ENCODE measurements at places on chromosomes 1 and 21. TPM values are rescaled to one million over a fixed set of nuclear protein-coding genes. Genes with fewer than 3 reads are reported as not detected.

- no peak overlapping the region for H3K4me3 ChIP-seq
- H3K36me3 ChIP-seq = peaks cover 65% of the 10 kb centered on the region
- DNase-seq = no peak
- H3K27me3 ChIP-seq = no peaks in the 10 kb centered on the region
- H3K4me1 ChIP-seq = no peaks in the 10 kb centered on the region
- H3K27ac ChIP-seq = no peak overlapping the region
Observed at GRCh38 chr1:220005489-220005888, 40.8 kb downstream of the EPRS1 start.

- no peak overlapping the region for H3K27ac ChIP-seq
- peaks cover 3% of the 10 kb centered on the region for H3K36me3 ChIP-seq
Observed at GRCh38 chr1:27101696-27102095, 53.2 kb downstream of the SLC9A1 start.

GRCh38 chr1:68916221-68916902 is 419.5 kb upstream of the DEPDC1 start:
- peaks cover 3% of the 10 kb centered on the region for H3K4me1 ChIP-seq
- no peak overlapping the region for H3K27ac ChIP-seq
- no peaks in the 10 kb centered on the region for H3K36me3 ChIP-seq
- no peak overlapping the region for H3K4me3 ChIP-seq
- peak; percentile 48 for DNase-seq
- no peaks in the 10 kb centered on the region for H3K27me3 ChIP-seq

- H3K27ac ChIP-seq = no peak overlapping the region
- no peak for DNase-seq
- no peaks in the 10 kb centered on the region for H3K27me3 ChIP-seq
- H3K4me3 ChIP-seq = no peak overlapping the region
- H3K4me1 ChIP-seq = no peaks in the 10 kb centered on the region
Observed at GRCh38 chr1:194517567-194517966, 1331.2 kb upstream of the B3GALT2 start.

GRCh38 chr1:167446966-167447365 is 71.4 kb downstream of the CD247 start:
- no peak for DNase-seq
- no peaks in the 10 kb centered on the region for H3K27me3 ChIP-seq
- peak overlapping the region; percentile 29 for H3K27ac ChIP-seq
- no peaks in the 10 kb centered on the region for H3K36me3 ChIP-seq

DNA sequence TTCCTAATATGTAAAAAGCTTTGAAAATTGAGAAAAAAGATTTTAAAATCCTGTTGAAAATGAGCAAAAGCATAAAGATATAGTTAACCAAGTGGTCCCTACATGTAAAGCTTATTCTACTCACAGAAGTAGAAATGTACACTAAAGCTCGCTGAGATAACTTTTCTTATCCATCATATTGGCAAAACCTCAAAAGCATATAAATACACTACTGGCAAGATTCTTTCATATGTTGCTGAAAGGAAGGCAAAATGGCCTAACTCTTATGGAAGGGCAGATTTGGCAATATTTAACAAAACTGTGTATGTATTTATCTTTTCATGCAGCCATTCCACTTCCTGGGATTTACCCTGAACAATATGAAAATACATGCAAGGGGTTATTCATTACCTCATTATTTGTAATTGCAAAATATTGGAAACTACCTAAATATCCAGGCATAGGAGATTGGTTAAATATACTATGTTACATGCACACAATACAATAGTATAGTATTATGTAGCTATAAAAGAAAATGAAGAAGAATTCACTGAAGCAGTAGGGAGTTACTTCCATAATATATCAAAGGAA is 43.2 kb upstream of the LYPLAL1 start:
- no peak for DNase-seq
- no peak overlapping the region for H3K4me3 ChIP-seq
- H3K27me3 ChIP-seq = no peaks in the 10 kb centered on the region
- no peak overlapping the region for H3K27ac ChIP-seq

DNA sequence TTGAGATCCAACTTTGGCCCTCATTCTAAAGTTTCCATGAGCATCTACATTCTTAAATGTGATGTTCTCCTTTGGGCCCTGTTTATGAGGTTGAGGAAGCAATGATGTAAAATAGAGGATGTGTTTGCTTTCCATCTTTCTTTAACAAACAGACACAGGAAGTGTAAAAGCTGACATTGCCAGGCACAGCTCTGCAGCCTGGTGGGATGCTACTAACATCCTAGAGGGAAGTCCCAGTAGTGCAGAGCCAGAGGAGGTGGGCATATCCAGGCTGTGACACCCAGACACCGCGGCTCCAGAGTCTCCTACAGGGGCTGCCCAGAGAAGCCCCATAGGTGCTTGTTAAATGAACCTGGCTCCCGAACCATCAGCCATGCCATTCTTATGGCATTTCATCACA is 16.2 kb downstream of the OLFML2B start:
- DNase-seq = no peak
- no peak overlapping the region for H3K27ac ChIP-seq
- H3K4me3 ChIP-seq = no peak overlapping the region
- H3K36me3 ChIP-seq = no peaks in the 10 kb centered on the region
- H3K4me1 ChIP-seq = peaks cover 25% of the 10 kb centered on the region

GRCh38 chr1:114033216-114033706 is 54.0 kb downstream of the OLFML3 start:
- peak overlapping the region; percentile 90 for H3K27ac ChIP-seq
- H3K27me3 ChIP-seq = no peaks in the 10 kb centered on the region
- no peaks in the 10 kb centered on the region for H3K36me3 ChIP-seq
- H3K4me3 ChIP-seq = peak overlapping the region; percentile 50
- DNase-seq = peak; percentile 88

DNA sequence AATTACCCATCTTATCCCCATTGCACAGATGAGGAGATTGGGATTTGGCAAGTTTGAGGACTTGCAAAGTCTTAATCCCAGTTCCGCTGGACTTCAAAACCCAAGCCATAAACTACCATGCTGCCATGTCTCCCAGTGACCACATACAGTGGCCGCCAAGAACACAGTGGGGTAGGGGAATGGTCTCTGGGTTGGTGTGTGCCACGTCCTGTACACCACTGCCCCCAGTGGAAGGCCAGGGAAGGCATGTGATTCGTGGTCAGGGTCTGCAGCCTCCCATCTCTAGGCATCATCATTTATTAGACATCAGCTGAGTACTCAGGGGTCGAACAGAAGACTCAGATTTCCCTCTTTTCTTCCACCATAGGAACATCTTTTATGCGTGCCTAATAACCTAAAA is 76.0 kb downstream of the MAN1C1 start:
- H3K36me3 ChIP-seq = no peaks in the 10 kb centered on the region
- no peaks in the 10 kb centered on the region for H3K27me3 ChIP-seq
- peaks cover 10% of the 10 kb centered on the region for H3K4me1 ChIP-seq
- no peak overlapping the region for H3K4me3 ChIP-seq
- H3K27ac ChIP-seq = no peak overlapping the region

DNA sequence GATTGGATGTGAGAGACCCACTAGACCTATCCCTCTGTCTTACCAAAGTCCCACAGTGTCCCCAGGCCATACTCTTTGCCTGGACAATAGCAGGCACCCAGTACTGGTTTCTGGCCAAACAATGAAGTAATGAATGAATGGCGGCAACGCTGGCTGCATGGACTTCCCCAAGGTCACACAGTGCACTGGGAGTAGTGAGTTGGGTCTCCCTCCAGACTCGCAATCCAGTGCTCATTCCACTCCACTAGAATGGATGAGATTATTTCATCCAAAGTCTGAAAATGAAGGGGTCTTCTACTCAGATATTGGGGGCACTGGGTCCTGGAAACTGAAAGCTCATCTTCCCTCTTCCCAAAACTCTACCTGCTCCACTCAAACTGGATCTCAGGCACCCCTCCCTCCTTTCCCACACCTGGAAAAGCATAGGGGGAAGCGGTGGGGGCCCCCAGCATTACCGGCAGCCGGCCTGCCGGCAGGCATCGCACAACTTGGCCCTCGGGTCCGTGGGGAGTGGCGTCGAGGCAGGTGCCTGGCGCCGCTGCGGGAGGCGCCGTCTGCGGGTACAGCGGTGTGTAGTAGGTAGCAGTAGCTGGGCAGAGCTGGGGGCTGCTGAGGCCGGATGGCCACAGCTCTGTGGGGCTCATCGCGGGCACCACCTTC is 816 bp downstream of the E2F2 start:
- H3K4me1 ChIP-seq = peaks cover 55% of the 10 kb centered on the region
- DNase-seq = no peak
- H3K4me3 ChIP-seq = peak overlapping the region; percentile 71
- H3K36me3 ChIP-seq = no peaks in the 10 kb centered on the region
- no peak overlapping the region for H3K27ac ChIP-seq

GRCh38 chr1:28494737-28495136 is 11.1 kb upstream of the RCC1 start:
- H3K36me3 ChIP-seq = peaks cover 24% of the 10 kb centered on the region
- H3K27ac ChIP-seq = no peak overlapping the region
- no peaks in the 10 kb centered on the region for H3K27me3 ChIP-seq
- no peaks in the 10 kb centered on the region for H3K4me1 ChIP-seq
- DNase-seq = no peak

GRCh38 chr1:97565886-97566285 is 354.9 kb downstream of the DPYD start:
- no peaks in the 10 kb centered on the region for H3K4me1 ChIP-seq
- no peaks in the 10 kb centered on the region for H3K27me3 ChIP-seq
- no peak overlapping the region for H3K4me3 ChIP-seq
- no peaks in the 10 kb centered on the region for H3K36me3 ChIP-seq

DNA sequence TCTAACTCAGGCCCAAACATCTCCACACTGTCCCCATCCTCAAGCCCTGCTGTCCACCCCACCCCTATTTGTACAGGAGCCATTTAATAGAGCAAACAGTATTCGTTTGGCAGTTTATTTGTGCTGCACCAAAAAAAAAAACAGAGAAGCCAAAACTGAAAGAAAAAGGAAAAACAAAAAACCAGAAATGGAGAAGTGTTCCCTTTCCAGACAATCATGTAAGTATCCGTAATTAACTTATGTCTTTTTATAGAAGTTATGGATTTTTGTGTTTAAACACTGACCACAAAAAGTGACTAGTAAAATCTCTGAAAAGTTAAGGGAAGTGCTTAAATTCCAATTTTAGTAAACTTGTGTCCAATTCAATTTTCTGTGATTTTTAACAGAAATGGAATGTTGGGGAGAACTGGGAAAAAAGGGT is 40.4 kb upstream of the ZBTB18 start:
- no peak overlapping the region for H3K27ac ChIP-seq
- no peaks in the 10 kb centered on the region for H3K27me3 ChIP-seq
- DNase-seq = no peak
- no peaks in the 10 kb centered on the region for H3K36me3 ChIP-seq
- H3K4me1 ChIP-seq = peaks cover 7% of the 10 kb centered on the region

UBL4B gene
- 0.07 TPM for total RNA-seq

GJC2 gene
- 2.2 TPM for total RNA-seq

ID3 gene
- total RNA-seq = 77.7 TPM

SLC5A9 gene
- not detected for total RNA-seq

SPRR2G gene
- not detected for total RNA-seq

WDR64 gene
- total RNA-seq = not detected

AP4B1 gene
- 15.5 TPM for total RNA-seq

ATAD3C gene
- 1.4 TPM for total RNA-seq

VCAM1 gene
- not detected for total RNA-seq

Measured in PC-3 (cell line).